HFF-Myc (cell line): ENCODE measurements at places on chromosomes 6 and 20.

- no peak for DNase-seq
Measured at GRCh38 chr6:154653385-154653784, 79.8 kb upstream of the SCAF8 start.

DNA sequence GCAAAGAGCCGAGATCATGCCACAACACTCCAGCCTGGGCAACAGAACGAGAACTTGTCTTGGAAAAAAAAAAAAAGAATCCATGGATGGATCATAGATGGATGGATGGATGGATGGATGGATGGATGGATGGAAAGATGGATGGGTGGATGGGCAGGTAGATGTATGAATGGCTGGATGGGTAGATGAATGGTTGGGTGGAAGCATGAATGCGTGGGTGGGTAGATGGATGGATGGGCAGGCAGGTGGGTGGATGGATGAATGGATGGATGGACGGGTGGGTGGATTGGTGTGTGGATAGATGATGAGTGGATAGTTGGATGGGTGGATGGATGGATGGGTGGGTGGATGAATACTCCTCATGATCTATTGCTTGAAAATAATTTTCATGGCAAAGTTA, 1.4 kb downstream of the JPH2 start:
- DNase-seq = no peak

GRCh38 chr6:13131935-13132661, 196.2 kb downstream of the TBC1D7 start:
- no peak for DNase-seq

- DNase-seq = no peak
Measured at GRCh38 chr6:139161817-139162284, 27.0 kb downstream of the HECA start.

DNA sequence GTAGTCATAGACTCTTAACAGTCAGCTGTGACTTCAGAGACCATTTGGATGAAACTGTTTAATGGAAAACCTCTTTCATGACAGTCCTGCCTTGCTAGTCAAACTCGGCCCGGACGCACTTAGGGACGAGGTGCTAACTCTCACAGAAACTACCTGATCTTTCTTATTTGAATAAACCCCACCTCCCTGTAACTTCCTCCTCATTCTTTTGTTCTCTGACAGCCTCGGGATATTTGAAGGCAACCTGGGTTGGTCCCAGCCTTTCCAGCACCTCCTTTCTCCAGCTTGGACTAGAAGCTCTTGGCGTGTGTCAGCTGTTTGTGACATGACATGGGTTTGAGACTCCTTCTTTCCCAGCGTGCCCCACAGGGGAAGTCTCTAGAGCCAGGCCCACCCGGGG, 175.3 kb upstream of the EXOC2 start:
- no peak for DNase-seq

DNA sequence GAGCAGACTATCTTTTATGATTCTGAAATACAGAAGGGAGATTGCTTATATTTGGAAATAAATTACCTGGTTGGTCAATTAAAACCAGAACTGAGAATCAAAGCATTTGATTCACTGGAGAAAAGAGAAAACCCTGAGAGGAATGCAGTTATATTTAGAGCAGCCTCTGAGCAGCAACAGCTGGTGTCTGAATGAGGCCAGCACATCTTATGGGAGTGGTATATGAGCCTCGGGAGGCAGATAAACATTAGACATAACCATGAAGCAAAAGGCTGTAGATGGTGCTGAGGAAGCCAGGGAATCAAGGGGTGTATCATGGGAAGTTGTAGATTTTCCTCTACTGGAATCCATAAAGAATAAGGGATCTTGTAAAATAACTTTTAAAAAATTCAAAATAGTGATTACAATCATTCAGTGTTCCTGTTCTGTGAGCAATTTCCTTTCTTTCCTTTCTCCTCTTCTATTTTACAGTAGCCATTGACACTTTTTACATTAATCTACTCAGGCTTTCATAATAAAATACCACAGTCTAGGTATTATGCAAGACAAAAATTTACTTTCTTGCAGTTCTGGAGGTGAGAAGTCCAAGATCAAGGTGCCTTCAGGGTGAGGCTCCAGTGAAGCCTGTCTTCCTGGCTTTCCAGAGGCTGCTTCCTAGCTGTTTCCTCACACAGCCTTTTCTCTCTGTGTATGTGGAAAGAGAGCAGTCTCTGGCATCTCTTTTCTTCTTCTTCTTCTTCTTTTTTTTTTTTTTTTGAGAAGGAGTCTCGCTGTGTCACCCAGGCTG, 32.8 kb upstream of the ENPP5 start:
- DNase-seq = no peak

GRCh38 chr6:122530440-122531046, 58.9 kb upstream of the SERINC1 start:
- peak; percentile 39 for DNase-seq

- DNase-seq = no peak
Measured at GRCh38 chr20:63782521-63782971, 43.0 kb downstream of the SLC2A4RG start.

DNA sequence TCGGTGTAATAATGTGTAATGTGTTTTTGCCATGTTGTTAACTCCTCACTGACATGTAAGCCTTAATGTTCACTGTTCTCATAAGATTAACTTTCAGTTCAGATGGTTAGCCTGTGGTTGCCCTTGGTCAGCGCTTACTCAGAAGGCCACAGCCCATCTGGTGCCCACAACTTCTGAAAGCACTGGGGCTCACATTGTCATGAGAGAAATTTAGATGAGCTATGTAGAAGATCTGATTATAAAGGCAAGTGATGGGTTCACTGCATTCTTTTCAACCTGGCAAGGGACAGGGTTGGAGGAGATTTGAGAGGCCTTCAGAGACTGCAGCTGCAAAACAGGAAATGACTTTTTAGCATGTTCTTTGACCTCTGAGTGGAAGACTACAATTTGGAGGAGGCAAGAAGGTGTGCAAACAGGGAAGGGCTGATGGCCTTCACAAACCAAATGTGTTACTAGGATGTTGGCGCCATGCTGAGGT, 242.3 kb upstream of the SUPT3H start:
- no peak for DNase-seq

DNA sequence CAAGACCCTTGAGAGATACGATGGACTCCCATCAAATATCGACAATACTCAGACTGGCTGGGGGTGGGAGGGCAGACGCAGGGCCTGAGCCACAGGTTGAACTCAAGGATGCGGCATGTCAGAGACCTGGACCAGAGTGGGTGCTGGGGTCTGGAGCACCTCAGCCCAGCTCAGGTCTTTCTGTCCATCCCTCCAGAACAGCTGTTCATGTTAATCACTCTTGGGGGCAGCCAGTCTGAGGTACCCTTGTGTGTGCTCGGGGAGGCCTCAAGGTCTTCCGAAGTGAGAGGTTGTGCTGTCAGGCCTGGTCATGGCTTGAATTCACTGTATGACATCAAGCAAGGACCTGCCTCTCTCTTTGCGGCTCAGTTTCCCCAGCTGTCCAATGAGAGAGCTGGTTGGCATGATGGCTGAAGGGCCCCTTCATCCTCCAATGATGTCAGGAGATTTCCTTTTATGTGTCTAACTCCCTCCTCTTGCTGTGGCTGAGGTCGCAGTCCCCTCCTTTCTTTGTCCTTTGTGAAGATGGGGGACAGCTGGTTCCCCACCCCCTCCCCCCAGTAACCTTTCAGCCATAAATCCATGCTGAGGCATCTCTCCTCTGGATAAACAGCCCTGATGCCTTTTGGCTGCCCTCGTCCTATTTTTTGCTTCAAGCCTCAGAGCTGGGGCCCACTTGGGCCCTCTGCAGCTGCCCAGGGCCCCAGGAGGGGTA, 15.3 kb downstream of the MYH7B start:
- DNase-seq = no peak

DNA sequence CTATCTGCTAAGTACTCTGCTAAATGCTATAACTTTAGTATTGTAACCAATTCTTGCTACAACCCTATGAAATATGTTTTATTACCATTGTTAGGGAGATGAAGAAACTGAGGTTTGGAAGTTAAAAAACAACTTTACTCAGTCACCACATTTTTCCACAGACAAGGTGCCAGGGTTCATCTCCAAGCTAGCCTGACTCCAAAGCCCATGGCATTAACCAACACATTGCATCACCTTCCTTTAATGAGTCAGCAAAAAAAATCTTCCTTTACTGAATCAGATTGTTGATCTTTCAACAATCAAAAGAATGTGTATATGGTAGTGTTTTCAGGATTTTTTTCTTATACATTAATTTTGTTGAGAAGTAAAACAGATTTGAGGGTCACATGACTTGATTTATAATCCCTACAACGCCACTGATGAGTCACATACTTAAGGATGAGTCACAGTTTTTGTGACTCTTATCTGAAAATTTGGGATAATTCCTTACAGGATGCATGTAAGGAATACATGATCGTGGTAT, 41.5 kb downstream of the MAN1A1 start:
- DNase-seq = peak; percentile 52

DNA sequence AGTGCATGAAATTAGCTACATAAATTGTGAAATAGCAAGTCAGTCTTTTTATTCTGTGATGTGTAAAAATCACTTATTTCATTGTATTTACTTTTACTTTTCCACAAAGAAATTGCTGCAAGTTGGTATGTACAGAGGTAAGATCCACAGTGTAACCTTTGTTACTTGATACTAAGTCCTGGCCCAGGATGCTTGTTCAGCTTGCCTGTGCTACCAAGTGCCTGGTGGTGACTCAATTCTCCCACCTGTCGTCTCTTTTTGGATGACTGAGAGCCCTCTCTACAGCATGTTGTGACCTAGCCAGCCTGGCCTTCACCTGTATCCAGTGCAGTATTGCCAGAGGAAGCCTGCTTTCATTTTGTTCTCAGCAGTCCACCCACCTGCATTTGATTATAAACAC, 54.9 kb downstream of the ANKRD6 start:
- no peak for DNase-seq

DNA sequence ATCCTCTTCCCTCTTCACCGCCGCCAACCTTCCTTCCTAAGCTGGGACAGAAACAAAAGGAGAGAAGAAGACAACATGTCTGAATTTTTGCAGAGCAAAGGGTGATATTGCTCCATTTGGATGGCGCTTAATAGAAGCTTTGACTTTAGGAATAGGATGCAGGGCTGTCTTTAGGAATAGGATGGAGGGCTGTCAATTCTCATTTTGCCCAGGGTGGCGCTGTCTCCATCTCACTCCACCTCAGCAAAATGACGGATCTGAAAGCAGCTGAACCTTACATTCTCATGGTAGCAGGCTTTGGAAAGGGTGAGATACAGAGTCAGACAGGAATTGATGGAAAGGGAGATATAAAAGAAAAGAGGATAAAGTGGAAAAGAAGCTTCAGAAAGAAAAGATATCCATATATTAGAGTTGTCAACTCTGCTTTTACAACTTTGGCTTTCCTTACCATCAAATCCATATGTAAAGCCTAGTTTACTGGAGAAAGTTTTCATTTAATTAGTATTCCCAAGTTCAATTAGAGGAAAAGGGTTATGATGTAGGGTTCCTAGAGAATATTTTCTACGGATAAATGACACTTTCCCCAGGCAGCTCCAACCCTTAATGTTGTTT, 2.4 kb downstream of the MTCL3 start:
- no peak for DNase-seq

DNA sequence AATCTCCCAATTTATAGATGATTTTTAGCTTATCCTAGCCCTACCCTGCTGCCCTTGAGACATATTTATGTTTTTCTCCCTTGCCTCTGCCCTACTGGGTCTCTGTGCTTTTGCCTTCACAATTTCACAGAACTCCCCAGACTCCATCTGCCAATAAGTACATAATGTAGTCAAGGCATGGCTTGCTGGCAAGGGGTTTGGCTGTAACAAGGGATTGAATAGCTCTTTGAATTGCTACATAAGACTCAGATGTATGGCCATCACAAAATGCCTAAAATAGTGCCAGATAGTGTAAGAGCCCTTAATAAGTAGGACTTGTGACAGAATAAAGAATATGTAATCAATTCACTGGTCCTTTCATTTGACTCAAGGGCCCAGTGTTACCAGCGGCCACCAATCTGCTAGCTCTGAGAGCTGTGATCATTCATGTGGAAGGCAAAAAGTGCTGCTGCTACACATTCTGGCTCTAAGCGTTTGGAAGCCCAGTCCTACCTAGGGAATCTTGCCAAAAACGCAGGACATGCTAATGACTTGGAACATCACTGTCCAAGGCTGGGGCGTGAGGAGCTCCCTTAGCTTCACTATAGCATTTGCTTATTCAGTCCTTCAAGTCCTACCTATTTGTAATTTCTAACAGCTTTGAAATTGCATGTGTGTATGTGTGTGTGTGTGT, 20.5 kb downstream of the CLVS2 start:
- DNase-seq = no peak

- no peak for DNase-seq
Measured at GRCh38 chr20:13784271-13784892, 337 bp downstream of the ESF1 start.

GRCh38 chr20:32792316-32792715, 27.4 kb upstream of the MAPRE1 start:
- no peak for DNase-seq

GRCh38 chr6:113930183-113930582, 40.8 kb downstream of the HDAC2 start:
- DNase-seq = no peak

DNA sequence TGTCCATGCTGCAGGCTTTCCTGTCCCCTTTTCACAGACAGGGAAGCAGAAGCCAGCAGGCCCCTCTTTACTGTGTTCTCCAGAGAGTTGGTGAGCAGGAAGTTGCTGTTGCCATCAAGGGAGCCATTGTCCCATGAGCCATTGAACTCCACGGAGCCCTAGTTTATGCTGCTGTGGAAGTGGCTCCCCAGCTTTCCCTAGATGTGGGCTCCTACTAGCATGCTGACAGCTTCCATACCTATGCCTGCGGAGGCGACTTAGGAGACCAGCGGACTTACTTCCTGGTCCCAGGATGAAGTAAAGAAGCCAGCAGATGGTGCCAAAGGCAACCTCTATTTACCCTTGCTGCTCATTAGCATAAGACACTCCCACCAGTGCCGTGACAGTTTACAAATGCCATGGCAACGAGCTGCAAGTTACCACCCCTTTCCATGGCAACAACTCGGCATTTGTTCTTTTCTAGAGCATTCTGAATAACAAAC, 30.8 kb upstream of the FKBP1A start:
- DNase-seq = no peak

- DNase-seq = no peak
Measured at GRCh38 chr6:168227840-168228239, 91.7 kb downstream of the DACT2 start.

- no peak for DNase-seq
Measured at GRCh38 chr6:44216677-44217331, at the start of gene MYMX. Gene MYMX (plus strand): TSS chr6:44216926. CDS start chr6:44217472, 546 bp downstream.

DNA sequence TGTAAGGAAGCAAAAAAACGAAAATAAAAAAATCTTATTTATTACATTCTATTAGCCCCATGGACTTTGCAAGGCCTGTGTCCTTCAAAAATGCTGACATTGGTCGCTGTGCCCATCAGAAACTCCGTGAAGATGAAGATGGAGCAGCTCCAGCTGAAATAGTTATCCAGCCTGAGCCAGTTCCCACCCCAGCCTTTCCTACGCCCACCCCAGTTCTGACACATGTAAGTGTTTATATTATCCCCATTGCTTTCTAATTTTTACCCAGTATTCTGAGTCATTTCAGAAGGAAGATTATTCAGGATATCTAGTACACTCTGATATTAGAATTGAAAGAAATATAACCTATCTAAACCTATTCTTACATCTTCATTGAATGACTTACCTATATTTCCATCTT, 217.7 kb downstream of the ARHGAP18 start:
- DNase-seq = no peak
